ENCODE measurements at places on chromosomes 1 and 21.

DNA sequence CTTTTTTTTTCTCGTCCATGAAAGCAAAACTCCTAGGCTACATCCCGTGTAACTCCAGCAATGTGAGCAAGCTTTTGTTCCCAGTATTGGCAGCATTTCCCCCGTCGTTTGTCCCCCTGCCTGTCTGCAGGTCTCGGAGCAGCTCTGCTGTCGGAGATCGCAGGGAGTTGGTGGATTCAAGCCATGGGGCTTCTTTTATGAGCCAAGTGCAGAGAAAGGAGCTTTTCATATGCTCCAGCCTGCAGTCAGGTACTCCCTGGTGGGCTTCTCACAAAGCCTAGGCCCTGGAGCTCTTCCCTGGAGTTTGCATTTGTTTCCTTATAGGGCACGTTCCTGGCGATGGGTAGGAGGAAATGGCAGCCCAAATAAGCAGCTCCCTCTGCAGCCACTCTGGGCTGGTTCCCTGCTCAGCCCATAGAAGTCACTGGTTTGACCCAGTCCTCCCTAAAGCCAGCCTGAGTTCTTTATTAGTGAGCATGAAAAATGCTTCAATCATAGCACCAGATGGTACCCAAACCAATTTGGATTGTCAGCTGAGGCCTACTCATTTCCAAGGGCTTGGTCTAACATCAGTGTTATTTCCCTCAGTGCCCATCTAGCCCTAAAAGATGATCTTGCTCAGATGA is 78.3 kb downstream of the NUF2 start:
- DNase-seq, result no peak

DNA sequence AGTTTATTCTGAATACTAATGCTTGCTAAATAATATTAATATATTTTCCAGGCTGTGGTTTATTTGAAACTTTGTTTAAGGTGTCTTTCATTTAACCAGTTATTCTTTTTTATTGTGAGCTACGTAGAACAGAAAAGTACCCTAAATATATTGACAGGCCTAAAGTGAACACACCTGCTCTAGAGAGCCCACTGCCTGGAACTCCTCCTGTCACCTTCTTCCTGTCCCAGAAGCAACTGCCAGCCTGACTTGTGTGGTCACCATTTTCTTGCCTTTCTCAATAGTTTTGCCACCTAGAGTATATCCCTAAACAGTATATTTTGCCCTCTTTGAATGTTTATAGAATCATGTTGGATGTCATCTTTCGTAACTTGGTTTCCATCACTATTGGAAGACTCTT is 48.5 kb downstream of the SCCPDH start:
- DNase-seq, result no peak

GRCh38 chr21:34152500-34152899 is 79.1 kb downstream of the MRPS6 start:
- DNase-seq, result no peak

- DNase-seq, result no peak
These were observed 3.5 kb downstream of the TGFB2 start for GRCh38 chr1:218348628-218349071.

DNA sequence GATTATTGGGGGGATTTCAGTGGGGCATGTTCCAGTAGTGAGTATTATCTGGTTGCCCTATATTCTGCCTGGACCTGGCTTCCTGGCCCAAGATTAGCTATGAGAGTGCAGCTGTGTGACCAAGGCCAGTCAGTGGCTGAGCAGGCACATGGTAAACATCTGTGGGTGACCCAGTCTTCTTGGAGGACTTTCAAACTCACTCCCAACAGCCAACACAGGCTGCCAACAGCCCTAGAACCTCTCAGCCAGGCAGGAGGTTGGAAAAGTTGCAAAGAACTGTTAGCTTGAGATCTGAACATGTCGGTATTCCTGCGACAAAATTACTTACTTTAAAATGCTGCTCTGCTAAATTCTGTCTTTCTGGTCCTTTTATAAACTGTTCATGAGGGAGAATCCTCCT is 192.4 kb downstream of the TGFBR3 start:
- no peak for DNase-seq

DNA sequence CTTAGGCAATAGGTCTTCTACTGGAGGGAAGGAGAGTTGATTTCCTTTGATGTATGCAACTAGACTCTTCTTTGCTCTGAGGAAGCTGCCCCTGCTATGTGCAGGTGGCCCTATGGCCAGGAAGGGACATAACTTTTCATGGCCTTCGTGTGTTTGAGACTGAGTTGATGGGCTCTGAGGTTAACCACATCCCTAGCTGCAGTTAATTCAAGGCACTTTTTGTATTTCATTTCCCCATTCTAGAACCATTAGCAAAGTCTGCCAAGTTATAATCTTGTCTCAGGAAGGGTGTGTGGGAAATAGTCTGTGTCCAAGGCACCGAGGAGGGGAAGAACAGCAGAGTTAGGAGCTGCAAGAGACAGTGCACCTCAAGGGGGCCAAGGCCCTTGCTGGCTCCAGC is 2.5 kb downstream of the FCRL4 start:
- DNase-seq, result no peak

GRCh38 chr1:190560161-190560681 is 82.6 kb upstream of the BRINP3 start:
- DNase-seq, result no peak

DNA sequence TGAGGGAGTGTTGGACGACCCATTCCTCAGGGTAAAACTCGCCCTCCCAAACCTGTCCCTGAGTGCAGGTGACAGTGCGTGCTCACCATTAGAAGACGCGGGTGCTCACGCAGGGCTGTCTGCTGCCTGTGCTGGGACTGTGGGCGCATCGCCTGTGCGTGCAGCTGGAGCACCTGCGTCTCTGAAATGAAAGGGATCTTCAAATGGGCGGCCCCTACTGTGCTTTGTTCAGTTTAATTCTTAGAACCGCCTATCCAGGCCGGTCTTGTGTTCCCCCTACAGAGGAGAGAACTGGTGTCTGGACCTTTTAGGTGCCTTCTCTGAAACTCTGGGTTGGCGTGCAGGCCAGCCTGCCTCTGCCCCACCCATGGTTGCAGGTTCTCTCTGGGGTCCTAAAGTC is 125.8 kb downstream of the PCBP3 start:
- no peak for DNase-seq

GRCh38 chr1:187396226-187396625 is 567.5 kb downstream of the PLA2G4A start:
- DNase-seq, result no peak

DNA sequence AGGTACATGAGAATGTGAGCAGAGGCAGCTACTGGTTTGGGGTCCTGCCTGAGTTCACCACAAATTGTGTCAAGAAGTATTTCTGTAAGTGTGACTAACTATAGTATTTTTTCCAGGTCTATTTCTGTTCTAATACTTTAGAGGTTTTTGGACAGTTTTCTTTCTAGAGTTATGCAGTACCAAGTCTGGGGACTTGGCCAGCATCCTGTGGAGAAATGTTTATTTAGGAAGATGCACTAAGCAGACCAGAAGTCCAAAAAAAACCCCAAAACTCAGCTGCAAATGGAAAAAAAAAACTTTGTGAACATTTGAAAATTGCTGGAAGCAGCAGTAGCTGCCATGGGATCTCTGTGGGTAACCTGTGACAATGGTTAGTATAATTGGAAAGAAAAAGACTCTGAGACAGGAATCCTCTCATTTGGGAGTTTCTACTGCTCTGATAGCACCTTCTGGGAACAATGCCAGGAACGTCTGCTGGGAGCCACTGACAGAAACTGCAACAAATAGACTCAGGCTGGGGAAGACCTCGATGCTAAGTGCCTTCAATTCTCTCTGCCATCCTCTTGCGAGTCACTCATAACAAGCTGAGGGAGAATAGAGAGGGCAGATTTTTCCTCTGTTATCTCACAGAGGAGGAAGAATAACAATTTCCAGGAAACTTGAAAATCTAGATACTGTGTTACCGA is 37.6 kb downstream of the OR10R2 start:
- DNase-seq, result no peak

GRCh38 chr1:113802367-113803007 is 9.8 kb downstream of the RSBN1 start:
- no peak for DNase-seq

DNA sequence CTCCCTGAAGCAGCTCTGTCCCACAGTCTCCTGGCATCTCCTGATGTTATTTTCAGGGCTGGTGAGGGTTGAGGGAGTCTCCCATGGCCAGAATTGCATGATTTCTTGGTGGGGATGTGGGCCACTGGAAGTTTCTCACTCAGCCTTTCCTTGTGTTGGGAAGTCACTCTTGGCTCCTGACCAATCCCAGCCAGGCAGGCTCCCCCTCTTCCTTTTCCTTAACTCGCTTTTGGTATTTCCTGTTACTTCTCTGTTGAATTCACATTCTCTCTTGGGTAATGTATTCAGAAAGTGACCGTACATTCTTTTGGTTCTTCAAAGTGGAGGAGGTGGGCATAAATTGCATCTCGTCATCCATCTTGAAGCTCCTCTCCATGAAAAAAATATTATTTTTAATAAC is 135.7 kb downstream of the PCBP3 start:
- DNase-seq, result no peak

DNA sequence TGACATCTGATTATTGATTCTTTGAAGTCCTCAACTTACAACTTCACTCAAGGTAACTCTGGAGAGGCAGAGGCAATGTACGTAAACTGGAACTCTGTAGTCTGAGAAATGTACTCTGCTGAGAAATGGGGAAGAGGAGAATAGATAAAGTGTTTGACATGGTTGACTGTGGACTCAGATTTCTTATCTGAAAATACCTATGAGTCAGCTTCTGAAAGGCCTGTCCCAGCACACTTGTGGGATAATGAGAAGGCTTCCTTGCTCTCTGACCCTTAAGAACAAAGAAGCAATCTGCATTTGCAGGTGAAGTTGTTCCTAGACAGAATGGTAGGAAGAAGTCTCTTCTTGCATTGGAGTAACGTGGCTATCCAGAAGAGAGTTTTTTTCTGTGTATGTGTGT is 1573.5 kb downstream of the BRINP3 start:
- no peak for DNase-seq

GRCh38 chr21:39095681-39096080 is 87.6 kb downstream of the PSMG1 start:
- no peak for DNase-seq

- DNase-seq, result no peak
These were observed 930 bp downstream of the ARHGEF10L start for GRCh38 chr1:17540255-17541001.

DNA sequence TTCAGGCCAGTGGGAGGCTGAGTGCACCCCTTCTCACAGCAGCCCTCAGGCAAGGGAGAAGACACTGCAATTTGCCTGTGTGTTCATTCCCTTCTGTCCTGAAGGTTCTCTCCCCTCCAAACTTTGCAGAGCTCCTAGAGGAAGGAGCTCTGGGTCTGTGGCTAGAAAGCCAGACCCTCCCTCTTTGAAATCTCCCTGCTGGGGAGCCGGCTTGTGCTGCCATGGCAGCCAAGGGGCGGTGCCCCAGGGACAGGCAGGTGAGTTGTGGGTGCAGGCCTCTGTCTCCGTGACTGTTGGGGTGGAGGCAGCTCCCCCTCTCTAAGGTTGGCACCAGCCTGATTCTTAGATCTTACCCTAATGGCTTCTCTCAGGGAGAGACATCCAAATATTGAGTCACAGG is 53.0 kb downstream of the OLFML2B start:
- DNase-seq, result no peak

DNA sequence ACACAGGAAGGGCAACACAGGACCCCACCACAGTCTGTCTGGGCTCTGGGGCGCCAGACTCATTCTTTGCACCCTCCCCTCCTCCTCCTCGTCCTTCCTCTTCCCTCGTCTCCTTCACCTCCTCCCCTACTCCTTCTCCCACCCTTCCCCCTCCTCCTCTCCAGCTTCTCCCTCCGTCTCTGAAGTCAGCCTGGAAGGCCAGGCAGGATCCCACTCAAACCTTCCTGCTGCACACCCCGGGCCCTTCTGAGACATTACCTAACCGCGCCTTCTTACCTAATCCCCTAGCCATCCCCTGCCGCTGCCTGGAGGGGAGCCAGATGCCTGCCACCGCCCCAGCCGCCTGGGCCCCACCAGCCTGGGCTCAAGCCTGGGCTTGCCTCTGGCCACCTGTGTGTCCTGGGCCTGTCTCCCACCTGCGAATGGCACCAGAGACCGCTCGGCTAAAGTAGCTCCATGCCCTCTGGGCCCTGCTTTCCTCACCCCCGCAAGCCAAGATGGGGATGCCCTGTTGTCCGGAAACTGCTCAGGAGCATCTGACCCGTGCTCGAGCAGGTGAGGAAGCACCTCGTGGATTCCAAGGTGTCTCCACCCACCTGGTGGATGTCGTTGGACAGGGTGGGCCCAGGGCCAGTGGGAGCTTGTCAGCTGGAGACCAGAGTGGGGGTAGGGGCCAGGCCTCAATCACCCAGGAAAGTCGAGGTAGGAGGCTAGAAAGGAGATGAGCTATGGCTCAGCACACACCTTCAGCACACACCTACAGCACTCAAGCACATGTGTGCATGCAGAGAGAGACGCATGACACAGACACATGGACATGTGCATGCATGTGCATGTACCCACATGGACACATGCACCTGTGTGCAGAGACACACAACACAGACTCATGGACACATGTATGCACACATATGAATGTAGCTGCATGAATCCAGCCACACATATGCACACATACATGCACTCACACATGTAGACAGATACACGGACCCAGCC is 31.9 kb downstream of the WNT9A start:
- DNase-seq, result no peak

GRCh38 chr21:45112371-45112770 is 38.0 kb downstream of the ADARB1 start:
- no peak for DNase-seq

DNA sequence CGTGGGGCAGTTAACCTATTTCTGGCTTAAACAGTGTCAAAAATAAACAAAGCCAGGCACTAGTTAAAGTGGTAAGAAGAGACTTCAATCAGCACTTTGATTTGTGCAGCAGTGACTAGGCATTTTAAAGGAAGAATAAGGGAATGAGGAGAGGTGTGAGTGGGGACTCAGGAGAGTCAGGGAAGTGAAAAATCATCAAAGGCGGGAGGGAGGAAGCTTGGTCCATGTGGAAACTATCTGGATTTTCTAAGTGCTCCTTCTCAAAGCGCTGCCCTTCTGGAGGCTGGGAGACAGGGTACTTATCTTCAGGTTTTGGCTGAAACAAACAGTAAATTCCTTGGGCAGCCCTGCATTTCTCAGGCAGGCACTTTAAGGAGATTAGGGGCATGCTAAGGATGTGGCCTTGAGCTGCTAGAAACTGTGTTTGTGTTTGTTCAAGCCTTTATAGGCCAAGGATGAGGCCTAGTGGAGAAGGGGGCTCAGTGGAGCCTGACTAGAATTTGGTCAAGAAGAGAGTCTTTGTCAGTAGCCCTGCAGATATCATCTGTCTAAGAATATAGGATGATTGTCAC is 486.5 kb downstream of the SIPA1L2 start:
- DNase-seq, result no peak

- DNase-seq, result no peak
These were observed 1019.2 kb downstream of the TTLL7 start for GRCh38 chr1:82979593-82980236.

DNA sequence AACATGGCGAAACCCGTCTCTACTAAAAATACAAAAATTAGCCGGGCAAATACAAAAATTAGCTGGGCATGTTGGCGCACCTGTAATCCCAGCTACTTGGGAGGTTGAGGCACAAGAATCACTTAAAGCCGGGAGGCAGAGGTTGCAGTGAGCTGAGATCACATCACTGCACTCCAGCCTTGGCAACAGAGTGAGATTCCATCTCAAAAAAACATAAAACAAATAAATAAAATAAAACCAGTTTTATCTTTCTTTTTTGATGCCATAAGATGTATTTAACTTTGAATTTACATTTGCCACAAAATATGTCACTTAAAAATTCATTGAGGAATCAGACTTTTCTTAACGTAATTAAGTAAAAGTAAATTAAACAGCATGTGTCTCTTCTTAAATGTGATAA is 113.3 kb upstream of the ERRFI1 start:
- no peak for DNase-seq

All from hematopoietic multipotent progenitor cell treated with erythropoietin and hydrocortisone succinate and interleukin-3 and kit ligand, for 15 days (in vitro differentiated cells).